ENCODE measurements at places on chromosomes 2 and 18.
A peak's percentile ranks its signal among the peaks of the same experiment; 100 is the strongest.

DNA sequence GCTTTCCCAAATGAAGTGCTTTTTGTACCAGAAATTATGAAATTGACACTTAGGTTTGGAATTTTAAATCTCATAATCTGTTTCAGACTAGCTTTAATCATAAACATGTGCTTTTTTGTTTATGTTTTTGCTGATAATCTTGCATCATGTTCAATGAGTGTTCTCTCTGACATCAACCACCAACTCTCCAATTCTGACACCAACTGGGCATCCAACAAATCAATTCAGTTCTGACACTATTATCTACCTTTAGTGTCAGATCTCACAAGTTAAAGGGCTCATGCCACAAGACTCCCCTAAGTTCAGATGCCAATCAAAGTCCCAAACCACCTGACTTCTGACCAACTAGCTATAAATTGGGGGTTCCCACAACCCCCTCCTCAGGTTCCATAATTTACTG is 19.6 kb downstream of the PELI1 start:
- DNase-seq = no peak

GRCh38 chr2:62919041-62919440 is 131.6 kb upstream of the OTX1 start:
- DNase-seq = no peak

DNA sequence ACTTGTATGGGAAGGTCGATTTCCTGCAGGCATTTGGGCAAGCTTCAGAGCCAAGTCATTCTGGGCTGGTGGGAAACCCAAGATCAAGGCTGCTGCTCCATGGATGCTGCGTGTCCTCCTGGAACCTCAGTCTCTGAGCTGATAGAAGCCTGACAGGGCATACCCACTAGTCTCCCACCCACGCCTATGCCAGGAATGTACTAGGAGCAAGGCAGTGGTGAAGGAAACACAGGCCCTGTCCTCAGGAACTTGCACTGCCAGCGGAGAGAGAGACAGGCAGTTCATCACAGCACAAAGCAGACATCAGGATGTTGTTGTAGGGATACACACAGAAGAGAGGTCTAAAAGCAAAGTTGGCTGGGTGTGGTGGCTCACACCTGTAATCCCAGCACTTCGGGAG is 84.2 kb downstream of the PLB1 start:
- DNase-seq = no peak

- DNase-seq = no peak
Observed at GRCh38 chr18:70415823-70416488, 127.1 kb downstream of the SOCS6 start.

- DNase-seq = no peak
Observed at GRCh38 chr18:45282101-45282812, 333.0 kb upstream of the SLC14A2 start.

- no peak for DNase-seq
Observed at GRCh38 chr2:217897091-217897715, 105.6 kb downstream of the TNS1 start.

DNA sequence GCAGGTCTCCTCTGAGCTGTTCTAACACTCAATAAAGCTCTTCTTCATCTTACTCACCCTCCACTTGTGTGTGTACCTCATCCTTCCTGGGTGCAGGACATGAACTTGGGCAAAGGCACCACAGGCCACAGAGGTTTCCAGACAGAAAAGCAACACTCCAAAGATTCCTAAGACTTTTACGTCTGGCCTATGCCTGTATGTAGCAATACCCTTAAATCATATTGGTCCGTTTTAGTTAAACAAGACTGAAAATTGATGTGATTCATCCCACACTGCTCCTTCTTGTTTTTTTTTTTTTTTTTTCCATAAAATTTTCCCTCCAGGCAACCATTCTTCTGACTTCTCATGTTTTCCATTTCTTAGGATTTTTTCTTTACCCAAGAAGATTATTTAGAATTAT is 404.3 kb downstream of the PID1 start:
- DNase-seq = no peak

DNA sequence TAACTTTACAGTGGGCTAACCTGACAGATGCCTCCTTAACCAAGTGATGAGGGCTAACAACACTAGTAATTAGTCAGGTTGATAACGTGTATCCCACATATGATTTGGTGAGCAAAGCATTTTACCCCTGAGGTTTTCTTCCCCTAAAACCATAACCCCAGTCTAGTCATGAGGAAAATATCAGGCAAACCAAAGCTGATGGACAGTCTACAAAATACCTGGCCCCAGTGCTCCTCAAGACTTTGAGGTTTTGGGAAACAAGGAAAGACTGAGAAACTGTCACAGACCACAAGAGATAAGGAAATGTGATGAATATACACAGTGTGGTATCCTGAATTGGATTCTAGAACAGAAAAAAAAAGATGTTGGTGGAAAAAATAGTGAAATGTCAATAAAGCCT is 28.5 kb downstream of the MAP3K20 start:
- DNase-seq = no peak

DNA sequence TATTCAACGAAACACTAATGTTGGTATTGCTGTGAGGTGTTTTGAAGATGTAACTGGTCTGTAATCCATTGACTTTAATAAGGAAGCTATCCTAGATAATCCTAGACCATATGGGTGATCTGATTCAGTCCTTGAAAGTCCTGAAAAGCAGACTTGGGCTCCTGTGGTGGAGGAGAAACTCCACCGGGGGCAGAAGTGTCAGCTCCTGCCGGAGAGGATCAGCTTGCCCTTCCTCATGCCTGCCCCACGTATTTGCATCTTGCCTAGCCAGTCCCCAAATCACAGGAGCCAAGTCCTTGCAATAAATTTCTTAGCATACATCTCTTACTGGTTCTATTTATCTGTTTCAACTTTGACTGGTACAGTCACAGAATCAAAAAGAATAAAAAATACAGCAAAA is 144.2 kb upstream of the DLGAP1 start:
- DNase-seq = no peak

DNA sequence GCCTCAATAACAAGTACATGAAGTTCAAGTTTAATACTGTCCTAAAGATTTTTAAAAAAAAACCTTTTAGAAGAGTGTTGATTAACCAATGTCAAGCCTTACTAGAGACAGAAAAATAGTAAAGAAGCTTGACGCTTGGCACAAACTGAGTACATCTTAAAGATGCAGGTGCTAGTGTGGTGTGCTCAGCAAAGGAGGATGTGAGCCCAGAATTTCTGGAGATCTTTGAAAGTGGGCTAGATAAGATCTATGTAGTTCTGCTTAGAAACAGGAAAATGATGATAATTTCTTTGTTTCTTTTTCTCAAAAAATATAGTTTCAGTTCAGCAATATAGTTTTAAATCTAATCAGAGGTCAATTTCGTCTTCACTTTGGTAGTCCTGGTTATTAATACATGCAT is 118.3 kb upstream of the KLHL14 start:
- no peak for DNase-seq

GRCh38 chr2:61011678-61012077 is 5.8 kb upstream of the PEX13 start:
- DNase-seq = peak; percentile 70

GRCh38 chr2:186717320-186718007 is 23.6 kb downstream of the FAM171B start:
- peak; percentile 12 for DNase-seq

- no peak for DNase-seq
Observed at GRCh38 chr2:229838729-229839128, 83.1 kb downstream of the TRIP12 start.

DNA sequence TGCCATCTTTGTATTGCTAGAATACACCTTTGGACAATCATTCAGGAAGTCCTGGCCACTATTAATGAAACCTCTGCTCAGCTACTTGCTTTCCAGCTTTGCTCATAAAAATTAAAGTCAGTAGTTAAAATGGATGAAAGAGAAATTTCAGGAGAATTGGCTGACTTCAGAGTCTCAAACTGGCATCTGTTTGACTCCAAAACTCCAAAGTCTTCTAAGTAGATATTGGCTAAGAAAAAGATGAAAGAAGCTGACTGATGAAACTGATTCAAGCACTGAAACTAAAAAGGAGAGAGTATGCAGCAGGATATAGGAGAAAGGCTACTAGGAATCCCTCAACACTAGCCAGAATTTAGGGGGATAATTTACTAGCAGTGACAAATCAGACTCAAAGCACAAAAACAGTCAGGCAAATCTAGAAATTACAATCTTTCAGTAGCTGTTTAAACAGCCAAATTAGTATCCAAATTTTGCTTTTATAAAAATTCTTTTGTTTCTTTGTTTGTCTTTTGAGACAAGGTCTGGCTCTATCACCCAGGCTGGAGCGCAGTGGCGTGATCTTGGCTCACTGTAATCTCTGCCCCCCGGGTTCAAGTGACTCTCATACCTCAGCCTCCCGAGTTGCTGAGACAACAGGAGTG is 52.1 kb upstream of the DTNA start:
- no peak for DNase-seq

DNA sequence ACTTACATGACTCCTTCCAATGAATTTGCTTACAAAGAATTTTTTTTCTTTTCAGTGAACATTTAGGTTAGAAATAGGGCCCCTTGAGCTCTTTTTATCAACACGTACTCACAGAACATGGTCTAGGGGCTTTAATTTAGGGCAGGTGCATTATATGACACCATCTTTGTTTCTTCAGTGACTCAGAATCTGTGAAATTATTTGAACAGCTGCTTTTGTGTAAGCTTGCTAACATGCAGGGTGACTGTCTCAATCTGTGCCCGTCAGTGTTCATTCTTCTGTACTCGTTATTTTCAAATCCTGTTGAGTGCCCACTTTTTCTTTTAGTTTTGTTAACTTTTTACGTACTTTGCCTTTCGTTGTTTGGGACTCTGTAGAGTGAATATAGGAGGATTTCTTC is 52.8 kb upstream of the CABYR start:
- no peak for DNase-seq

GRCh38 chr2:208386541-208386940 is 20.1 kb upstream of the PTH2R start:
- DNase-seq = no peak

- DNase-seq = no peak
Observed at GRCh38 chr2:8132879-8133278, 549.0 kb upstream of the ID2 start.

DNA sequence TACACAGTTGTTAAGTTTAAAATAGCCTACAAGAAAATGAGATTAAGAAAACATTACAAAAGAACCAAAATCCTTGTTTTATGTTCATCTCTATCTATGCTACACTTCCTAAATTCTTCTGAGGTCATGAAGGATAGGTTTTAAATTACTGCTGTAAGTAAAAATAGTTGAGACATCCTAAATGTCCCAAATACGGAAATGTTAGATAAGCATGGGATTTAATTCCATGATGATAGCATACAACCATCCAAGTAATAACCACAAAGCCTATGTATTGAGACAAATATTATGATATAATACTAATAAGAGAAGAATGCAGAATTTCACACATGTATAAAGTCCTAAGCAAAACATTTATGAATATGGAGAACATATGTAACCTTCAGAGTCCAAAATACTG is 34.1 kb downstream of the PIEZO2 start:
- peak; percentile 78 for DNase-seq

DNA sequence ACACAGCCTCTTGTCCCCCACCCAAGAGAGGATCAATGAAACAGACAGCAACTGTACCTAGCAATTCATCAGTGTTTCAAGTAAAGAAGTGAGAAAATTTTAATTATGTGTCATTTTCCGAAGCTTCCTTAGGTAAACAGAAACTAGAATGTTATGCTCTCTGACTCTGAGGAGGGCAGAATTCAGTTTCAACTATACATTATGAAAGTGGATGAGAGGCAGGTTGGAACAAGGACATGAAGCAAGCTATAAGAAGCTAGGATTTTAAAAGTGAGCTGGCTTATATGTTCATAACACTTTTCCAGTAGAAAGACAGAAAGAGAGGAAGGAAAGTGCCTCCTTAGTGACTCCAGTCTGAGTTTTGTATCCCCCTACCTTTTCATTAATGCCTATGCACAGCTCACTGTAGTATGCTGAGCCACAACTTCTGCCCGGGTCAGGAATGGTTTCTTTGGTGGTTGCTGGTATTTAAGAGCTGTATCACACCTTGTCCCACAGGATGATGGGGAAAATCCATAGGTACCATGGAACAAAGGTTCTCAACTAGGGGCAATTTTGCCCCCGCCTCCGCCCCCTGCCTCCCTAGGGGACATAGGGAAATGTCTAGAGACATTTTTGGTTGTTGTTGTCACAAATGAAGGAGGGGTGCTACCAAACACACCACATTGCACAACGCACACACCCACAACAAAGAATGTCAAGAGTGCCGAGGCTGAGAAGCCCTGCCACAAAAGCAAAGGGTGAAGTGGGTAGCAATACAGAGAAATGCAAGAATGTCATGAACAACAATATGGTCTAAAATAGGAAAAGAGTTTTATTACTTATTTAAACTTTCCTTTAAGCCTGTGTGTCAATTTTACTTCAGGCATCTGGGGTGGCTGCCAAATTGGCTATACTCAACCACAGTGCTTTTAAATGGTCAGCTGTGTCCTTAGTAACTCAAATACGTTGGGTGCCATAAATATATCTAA is 161.0 kb upstream of the ZFP36L2 start:
- DNase-seq = peak; percentile 63
